Stromal cell of bone marrow (primary cell): ENCODE measurements at places on chromosomes 3 and 15.

DNA sequence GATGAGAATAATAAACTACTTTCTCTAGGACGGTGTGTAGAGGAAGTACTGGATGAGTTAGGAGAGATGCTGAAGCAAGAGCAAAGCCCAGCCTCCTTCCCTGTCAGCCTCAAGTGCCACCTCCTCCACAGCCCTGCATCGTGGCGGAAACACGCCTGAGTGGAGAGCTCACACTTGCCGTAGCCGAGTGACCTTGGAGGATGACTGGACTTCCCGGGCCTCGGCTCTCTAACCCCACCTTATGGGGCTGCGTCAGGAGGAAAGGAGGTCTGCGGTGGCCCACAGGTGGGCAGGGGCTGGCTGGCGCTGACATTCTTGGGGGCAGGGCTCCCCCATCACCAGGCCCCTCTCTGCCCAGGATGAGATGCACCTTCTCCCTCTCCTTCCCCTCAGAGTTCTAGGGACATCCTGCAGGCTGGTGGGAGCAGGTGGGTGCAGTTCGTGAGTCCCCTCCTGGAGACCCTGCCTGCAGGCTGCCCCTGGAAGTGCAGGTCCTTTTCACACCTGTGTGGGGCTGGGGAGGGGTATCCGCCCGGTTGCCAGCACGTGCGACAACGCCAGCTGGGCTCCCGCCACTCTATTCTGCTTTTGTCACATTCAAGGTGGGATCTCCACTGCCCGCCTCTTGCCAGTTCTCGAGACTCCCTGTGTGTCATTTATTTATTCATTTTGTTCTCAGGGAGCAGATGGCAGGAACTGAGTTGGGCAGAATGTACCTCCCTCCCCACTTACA is 175.2 kb downstream of the MEGF11 start:
- no peak for DNase-seq

DNA sequence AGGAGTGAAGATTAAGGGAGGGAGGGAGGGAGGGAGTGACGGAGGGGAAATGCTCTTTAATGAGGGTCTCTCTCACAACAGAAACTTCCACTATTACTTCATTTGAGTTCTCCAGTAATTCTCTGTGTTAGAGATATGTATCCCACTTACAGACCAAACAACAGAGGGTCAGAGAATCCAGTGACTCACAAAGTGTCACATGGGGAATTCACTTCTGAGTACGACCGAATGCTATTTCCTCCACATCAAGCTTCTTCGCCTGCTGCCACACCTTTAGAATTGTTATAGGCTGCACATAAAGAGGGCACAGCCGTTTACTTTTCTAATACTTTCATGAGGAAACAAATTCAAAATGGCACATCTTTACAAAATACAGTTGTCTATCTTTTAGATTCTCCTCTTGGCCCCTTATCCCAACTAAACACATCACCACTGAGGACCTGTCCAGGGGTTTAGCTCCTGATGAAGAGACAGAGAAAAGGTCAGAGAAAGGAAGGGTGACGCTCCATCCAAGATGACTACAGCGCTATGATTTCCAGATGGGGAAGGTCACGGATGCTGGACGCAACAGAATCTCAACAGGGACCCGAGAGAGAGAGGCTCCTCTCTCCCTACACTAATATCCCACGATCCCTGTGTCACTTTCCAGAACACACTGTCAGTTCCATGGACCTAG is 119.0 kb downstream of the XXYLT1 start:
- no peak for DNase-seq

DNA sequence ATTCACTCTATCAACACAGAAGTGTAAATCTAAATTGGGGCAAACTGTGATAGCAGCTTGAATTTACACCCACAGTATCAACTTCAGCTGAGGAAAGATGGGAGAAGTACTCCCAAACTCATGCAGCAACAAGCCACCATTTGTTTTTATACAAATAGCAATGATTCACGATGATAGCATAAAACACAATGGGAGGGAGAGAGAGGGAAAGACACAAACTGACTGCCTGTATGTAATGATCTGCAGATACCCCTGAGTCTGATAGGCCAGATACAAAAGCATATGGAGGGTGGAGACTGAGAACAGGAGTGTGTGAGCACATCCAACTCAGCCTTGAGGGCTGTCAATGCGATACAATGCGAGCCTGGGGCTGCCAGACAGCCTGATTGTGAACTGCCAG is 79.2 kb downstream of the CNTN3 start:
- no peak for DNase-seq

GRCh38 chr3:108200578-108200977 is 21.6 kb downstream of the IFT57 start:
- no peak for DNase-seq

- no peak for DNase-seq
Observed at GRCh38 chr3:81434161-81434560, 327.3 kb downstream of the GBE1 start.

GRCh38 chr3:88810455-88810854 is 297.0 kb upstream of the EPHA3 start:
- peak; percentile 14 for DNase-seq

DNA sequence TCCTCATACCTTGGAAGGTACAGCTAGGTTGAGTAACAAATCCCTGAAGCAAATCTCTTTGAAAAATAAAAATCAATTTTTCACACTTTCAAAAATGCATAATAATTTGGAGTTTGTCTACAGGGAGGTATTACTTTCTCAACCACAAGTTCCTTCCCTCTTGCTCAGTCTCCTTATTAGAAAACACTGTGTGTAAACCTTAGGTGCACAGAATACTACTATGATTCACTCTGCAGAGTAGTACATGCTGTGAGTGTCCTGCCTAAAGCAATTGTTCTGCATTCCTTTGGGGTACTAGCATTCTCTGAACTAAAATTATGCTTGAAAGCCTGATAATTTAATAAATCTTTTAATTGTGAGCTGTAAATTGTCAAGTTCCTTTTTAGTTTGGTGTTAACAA is 115.9 kb upstream of the EPHA3 start:
- no peak for DNase-seq

DNA sequence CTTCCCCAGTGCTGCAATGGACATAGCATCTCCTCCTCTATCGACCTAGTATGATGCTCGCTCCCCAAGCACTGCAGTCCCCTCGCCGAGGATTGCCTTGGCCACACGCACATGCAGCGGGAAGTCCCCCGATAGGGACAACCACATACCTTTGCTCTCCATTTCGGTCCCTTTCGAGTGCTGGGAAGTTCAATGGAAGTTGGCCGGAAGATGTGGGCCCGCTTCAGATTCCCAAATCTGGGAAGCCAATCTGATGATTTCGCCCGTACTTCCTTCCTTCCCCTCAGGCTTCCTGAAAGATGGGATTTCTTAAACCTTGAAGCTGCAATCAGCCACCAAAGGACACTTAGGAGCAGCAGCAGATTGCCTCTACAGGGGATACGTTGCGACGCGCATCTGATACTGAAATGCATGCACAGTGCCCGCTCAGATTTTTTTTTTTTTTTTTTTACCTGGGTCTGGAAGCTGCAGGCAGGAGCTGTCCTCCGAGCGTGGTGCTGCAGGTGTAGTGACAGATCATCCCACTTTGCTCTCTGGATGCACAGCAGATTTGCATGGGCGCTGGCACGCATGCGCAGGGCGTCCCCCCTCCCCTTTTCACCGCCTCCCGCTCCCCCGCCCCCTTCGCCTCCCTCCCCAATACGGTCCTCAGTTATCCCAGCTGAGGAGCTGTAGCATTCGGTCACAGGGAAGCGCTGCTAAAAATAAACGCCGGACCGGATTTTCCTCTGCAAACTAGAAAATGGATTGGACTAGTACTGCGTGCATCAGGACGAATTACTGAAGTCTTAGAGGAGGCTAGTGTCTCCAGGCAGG is at the start of gene FGF12:
Gene FGF12, minus strand, starts transcription at position 510 of the 816 bp plus-strand sequence.
- DNase-seq: peak; percentile 2

DNA sequence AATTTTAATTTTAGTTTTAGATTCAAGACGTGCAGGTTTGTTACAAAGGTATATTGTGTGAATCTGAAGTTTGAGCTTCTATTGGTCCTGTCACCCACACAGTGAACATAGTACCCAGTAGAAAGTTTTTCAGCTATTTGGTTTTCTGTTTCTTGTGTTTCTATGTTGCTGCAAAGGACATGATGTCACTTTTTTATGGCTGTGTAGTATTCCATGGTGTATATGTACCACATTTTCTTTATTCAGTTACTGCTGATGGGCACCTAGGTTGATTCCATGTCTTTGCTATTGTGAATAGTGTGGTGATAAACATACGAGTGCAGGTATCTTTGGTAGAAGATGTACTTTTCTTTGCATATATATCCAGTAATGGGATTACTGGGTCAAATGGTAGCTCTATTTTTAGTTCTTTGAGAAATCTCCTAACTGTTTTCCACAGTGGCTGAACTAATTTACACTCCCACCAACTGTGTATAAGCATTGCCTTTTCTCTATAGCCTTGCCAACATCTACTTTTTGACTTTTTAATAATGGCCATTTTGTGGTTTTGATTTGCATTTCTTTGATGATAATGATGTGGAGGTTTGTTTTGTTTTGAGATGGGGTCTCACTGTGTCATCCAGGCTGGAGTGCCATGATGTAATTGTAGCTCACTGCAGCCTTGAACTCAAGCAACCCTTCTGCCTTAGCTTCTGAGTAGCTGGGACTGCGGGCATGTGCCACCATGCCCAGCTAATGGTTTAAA is 43.9 kb downstream of the LIMD1 start:
- no peak for DNase-seq

DNA sequence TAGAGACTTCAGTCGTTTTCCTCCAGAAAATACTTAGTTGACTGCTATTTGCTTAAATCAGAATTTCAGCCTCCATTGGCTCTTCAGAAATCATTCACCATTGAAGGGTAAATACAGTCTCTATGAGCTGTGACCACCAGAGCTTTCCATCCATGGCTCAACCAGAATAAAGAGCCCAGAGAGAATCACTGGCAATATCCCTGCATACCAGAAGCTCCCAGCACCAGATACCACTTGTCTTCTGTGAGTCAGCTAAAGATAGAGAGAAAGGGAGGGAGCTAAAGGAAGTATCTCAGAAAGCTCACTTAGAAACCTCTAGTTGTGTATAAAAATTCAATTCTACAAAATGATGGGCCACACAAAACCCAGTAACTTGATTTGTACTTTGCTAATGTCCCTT is 115.2 kb upstream of the TMCO5A start:
- DNase-seq: no peak

GRCh38 chr3:24197809-24198208 is 252.7 kb downstream of the NR1D2 start:
- no peak for DNase-seq

DNA sequence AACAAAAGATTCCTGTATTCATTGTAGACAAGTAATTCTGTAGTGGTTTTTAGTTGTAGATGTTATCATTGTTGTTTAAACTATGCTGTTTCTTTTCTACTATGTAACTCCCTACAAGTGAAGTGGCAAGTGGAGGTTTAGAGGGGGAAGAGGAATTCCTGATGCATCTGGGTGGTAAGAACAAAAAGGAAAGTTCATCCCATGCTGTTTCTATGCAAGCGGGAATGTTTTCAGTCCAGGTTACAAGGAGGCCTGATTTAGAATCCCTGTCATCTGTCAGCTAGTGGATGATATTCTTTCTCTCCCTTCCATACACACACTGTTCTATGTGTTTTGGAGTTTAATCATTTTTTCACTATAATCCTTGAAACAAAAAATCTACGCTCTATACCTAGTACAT is 67.4 kb downstream of the IMPG2 start:
- no peak for DNase-seq

DNA sequence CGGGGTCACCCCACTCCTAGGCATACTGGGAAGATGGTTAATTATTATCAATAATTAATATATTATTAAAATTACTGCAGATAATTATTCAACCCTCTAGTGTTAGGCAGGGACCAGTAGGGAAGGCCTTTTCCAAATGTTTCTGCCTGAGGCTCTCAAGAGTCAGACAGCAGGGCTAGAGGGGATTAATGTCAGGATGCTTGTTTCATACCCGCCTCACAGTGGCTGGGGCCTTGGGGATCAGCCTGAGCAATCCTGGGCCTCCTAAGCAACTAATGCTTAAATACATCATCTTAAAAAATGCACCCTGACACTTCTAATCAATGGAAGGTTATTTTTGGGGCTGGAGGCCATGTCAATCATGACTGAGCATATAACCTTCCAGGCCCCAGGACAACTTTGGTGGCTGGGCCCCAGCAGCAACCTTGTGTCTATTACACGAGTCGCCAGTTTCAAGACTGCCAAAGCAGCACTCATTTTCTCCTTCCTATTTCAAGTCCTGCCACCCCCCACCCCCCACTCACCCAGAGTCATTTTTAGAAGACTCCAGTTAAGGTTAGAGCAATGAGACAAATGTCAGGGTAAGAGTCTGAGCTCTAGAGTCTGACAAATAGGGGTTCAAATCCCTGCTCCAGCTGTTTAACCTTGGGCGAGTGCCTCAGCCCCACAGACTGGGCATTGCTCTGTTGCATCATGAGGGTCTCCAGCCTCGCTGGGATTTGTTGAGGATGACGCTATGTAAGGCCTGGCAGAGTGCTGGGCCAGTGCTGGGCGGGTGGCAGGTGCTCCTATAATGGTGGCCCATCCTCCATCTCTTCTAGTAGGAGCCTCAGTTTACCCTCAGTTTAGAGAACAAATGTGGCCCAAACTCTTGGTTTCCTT is 6.1 kb downstream of the AMOTL2 start:
- DNase-seq: no peak
